AML-193 (cell line): ENCODE measurements at places on chromosomes 2 and 18.

- DNase-seq: no peak
These were observed 25.4 kb upstream of the DTNB start for GRCh38 chr2:25698752-25699151.

DNA sequence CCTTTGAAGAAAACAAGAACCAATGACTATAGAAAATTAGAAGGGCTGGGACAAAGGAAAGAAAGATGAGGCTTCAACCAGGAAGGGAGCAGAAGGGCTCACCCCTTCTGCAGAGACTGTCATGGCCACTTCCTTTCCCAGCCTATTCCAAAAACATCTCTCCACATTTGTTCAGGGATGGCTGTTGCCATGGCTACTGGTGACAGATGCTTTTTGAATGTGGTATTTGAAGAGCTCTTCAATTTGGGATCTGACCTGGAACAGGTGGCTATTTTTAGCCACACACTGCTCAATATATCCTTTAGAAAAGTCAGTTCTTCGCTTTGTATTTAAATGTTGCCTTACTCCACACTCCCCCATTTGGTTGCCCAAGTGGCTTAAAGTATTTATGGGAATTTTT is 64.1 kb upstream of the LCLAT1 start:
- no peak for DNase-seq

DNA sequence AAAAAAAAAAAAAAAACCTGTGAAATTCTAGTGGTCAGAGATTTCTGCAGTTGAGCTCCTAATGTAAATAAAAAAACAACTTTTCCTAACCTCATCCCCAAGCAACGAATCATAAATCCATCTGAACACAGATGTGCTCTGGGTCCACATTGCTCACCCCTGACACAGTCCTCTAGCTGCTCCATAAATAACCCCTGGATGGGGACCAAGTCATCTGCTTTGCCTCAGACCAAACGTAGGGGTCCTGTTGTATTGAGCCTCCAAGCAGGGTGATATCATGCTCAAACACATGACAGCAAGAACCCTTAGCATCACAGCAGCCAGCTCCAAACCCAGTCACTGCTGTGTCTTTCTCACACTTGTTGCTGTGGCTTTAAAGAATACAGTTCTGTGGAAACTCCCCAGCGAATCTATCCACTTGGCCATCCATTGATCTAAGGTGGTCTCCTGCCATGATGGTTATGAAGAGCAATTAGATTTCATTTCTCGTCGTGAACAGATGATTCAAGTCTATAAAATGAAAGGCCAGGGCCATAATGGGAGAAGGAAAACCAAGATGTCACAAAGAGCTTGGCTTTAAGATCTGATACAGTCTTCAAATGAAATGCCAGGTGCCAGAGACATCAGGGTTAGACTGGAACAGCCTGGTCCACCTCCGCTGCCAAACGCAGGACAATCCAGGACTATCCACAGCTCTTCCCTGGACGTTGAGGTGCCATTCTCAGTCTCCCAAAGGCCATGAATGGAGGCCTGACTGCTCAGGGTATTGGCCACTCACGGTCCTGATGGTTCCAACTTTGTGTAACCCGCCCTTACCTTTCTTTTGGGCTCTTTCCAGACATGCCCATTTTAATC is 39.0 kb downstream of the TBC1D8 start:
- no peak for DNase-seq

DNA sequence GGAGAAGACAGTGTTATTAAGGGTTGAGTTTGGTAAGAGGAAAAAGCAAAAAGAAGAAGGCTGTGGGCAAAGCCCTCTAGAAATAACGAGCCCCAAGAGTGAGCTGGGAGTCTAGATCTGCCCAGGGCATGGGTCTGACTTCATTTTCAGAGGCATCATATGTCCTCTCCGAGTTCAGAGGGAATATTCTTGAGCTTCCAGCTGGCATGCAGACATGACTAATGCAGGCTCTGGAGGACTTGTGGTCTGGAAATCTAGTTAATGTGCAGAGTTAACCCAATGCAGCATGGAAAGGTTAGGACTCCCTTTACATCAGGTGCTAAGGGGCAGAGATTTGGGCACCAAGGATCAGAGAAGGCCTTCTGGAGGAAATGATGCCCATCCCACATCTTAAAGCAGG is 7.3 kb downstream of the ACMSD start:
- DNase-seq: no peak

DNA sequence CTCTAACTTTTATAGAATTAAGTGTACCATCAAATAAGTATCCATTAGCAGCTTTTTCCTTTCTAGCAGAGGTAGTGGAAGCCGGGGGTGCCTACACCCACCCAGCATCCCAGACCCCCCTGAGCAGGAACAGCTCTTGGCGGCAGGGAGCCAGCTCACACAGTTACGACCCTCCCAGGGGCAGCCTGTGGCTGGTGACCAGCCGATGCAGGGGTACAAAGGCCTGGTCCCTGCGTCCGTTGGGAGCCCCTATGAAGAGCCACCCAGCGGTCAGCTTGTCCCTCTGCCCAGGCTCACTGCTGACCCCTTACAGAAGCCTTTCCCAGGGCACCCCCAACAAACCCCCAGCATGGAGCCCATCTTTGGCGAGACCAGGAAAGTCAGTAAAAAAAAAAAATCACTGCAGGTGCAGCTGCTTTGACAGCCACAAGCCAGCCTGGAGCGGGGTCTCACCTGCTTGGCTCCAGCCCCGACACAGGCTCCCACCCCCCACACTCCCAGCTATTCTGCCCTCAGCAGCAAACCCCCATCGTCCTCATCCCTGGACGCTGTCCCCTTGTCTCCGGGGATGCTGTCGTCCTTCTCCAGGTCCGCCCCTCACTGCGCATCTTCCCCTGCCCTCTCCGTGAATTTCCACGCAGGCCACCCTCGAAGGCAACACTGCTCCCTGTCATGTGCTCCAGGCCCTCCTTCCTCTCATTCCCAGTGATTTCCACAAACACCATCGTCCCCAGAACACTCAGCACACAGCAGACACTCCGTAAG is 43.1 kb downstream of the GPC1 start:
- no peak for DNase-seq

DNA sequence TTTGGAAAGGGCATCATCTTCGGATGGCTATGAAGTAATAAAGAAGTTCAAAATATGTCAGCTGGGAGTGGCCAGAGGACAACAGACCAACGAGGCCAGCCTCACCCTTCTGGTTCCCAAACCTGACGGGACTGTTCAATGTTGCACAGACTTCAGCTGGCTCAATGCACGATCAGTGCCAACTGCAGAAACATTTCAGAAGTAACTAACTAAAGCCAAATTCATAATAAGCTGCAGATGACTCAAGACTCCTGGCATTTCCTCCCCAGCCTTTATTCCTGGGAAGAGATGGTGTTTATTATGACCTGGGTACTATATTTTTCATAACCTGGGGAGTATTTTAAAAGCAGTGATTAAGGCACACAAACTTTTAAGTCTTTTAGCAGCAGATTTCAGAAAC is 3.8 kb upstream of the ATP6V1C2 start:
- no peak for DNase-seq

GRCh38 chr2:188979187-188980114 is 5.3 kb downstream of the COL3A1 start:
- no peak for DNase-seq

GRCh38 chr2:57218206-57218605 is 828.4 kb upstream of the VRK2 start:
- DNase-seq: no peak

DNA sequence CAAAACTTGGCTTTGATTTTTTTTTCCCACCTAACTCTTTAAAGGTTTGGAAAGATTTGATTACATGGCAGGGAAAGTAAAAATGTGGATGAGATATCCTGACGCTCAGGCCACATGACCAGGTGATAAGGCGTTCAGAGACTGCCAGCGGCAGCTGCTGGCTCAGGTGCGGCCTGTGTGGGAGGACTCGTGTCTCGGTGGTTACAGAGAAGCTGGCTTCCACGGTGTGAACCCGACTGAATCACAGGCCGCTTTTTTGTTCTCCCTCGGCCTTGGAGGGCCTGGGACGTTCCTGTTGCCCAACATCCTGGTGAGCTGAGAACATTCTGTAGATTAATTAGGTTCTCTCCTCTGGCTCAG is 124.2 kb upstream of the ZNF516 start:
- DNase-seq: peak; percentile 50

GRCh38 chr2:151478011-151478410 is 68.3 kb downstream of the RIF1 start:
- no peak for DNase-seq

DNA sequence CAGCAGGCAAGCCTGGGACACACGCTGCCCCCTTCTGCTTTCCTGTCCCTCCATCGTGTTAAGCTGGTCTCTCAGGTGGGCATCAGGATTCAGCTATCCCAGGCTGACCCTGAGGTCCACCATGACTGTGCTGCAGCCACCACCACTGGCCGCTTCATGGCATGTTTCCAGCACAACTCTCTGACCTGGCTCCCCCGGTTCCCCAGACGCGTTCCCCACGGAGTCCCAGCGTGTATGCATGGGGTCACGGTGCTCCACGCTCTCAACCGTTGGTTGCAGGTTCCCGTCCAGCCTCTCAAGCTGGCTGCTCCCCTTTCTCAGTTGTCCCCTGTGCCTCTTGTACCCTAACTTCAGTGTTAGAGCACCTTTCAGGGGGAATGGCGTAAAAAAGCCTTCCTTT is 20.3 kb downstream of the HPCAL1 start:
- no peak for DNase-seq

- DNase-seq: no peak
These were observed 28.5 kb upstream of the DOCK10 start for GRCh38 chr2:225070811-225071210.

- no peak for DNase-seq
These were observed 62.3 kb downstream of the USP37 start for GRCh38 chr2:218505754-218506371.

GRCh38 chr2:215249501-215249900 is 62.4 kb upstream of the ATIC start:
- no peak for DNase-seq

DNA sequence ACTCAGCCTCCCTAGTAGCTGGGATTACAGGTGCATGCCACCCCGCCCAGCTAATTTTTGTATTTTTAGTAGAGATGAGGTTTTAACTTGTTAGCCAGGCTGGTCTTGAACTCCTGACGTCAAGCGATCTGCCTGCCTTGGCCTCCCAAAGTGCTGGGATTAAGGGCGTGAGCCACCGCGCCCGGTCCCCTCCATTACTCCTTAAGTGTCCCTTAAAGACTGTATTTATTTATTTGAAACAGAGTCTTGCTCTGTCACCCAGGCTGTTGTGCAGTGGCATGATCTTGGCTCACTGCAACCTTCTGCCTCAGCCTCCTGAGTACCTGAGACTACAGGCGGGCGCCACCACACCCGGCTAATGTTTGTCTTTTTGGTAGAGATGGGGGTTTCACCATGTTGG is 148.6 kb downstream of the TGIF1 start:
- DNase-seq: no peak

GRCh38 chr18:56109757-56110156 is 521.8 kb upstream of the TCF4 start:
- DNase-seq: no peak

GRCh38 chr18:26826656-26827235 is 38.8 kb downstream of the AQP4 start:
- DNase-seq: no peak

GRCh38 chr2:72710418-72711152 is 115.2 kb downstream of the EXOC6B start:
- DNase-seq: no peak

GRCh38 chr2:138648606-138649005 is 131.6 kb downstream of the NXPH2 start:
- DNase-seq: no peak

DNA sequence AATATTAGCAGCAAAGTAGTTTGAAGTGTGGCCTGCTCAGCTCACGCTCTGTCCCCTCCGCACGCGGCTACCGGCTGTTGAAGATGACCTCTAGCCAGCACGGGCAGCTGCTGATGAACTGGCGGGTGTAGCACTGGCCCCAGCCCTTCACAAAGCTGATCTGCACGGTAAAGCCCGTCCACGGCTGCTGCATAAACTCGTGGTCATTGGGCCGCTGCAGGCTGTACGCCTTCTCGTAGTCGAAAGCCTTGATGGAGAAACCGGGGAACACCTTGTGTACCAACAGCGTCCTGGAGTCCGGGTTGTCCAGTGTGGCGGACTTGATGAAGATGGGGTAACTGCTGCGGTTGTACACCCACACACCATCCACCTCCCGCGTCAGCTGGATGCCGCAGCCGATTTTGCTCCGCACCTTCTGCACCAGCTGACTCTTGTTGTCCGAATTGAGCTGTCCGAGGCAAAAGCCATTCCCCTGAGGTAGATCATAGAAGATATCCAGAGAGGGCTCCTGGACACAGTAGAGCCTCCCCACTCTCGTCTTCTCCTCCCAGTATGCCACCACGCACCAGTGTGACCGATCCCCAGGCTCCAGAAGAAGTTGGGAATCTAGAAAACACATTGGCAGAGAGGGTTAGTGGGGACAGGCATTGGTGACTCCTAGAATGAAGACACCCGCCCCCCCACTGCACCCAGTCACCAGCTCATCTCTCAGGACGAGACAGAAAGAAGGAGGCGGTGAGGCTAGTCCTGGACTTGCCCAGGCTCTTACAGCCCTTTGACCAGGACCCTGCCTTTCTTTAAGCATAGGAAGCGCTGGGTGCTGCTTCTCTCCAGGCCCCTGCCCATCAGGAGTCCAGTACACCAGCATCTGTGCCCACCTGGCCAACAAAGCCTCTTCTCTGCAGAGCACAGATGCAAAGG is 29.2 kb downstream of the SMAD7 start:
- no peak for DNase-seq

- DNase-seq: no peak
These were observed 184.1 kb upstream of the KYNU start for GRCh38 chr2:142693171-142693950.

DNA sequence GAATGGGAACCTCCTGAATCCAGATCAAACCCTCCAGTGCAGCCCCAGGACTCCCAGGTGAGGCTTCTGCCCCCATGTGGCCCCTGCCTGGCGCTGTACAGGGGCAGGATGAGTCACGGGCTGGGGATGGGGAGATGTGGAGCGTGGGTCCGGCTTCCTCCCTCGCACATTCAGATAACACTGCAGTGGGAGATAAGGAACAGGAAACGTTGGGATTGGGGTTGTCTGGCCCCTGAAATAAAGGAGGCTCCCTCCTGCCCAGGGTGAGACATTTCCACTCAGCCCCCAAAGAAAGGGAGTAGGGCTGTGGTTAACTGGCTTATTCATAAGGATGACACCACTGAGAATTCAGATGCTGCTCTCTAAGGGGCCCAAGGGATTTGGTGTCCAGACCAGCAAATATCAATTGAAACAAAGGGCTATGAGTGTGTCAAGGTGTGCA is 30.7 kb downstream of the IGFBP5 start:
- DNase-seq: no peak

GRCh38 chr2:140023291-140023690 is 1243.1 kb upstream of the NXPH2 start:
- no peak for DNase-seq

- peak; percentile 49 for DNase-seq
These were observed 50.0 kb downstream of the HDHD2 start for GRCh38 chr18:47100212-47100831.

- no peak for DNase-seq
These were observed 13.4 kb downstream of the IL37 start for GRCh38 chr2:112924360-112924759.

GRCh38 chr2:118250001-118250400 is 161.7 kb downstream of the INSIG2 start:
- DNase-seq: peak; percentile 44
